Stimulated activated CD4-positive, alpha-beta T cell treated with anti-CD3 and anti-CD28 coated beads, Interleukin-1b, Interleukin-23, amount 100 ng/mL, for 48 hours (primary cell): ENCODE measurements at places on chromosomes 5 and 9.

DNA sequence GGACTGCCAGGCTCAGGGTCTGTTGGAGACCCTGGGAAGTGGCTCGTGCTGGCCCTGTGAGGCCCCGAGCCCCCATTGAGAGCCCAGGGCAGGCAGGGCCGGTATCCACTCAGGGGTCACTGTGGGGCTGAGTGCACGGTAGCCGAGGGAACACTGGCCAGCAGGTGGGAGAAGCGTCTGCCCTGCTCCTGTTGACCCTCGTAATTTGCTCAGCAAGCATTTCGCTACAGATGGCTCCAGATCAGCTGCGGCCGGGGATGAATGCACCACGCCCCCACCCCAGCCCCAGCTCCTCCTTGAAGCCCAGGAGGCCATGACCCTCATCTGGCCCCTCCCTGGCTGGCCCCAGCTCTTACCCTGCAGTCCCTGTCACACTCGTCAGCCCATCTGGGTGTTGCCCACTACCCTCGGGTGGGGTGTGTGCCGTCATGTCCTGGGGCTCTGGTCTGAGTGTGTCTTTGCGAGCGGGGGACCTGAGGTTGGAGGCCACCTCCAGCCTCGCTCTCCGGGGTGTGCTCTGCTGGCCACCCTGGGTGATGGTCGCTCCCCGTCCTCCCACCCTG lies 6.1 kb upstream of the NRARP start:
- no peak for DNase-seq

- no peak for DNase-seq
Measured at GRCh38 chr5:131265311-131265803, 1.5 kb downstream of the CDC42SE2 start.

DNA sequence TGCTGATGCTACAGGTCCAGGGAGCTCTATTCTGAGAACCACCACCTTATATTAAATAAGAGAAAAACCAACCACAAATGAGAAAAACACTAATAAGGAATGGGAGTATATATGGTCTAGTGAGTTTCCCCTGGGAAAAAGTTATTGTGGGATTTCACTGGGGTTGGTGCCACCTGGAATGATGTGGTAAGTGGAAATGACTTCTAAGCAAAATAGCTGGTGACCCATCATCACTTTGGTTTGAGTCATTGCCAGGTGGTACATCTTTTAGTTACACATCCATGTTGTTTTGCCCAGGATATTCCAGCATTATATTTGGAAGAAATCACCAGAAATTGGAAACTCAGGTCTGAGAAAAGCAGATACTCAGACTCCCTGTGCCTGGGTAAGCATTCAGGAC lies 437.3 kb downstream of the DTWD2 start:
- no peak for DNase-seq

GRCh38 chr5:68522863-68523262 lies 307.3 kb downstream of the PIK3R1 start:
- DNase-seq, result no peak

- no peak for DNase-seq
Measured at GRCh38 chr5:160097991-160098390, 21.3 kb downstream of the PWWP2A start.

DNA sequence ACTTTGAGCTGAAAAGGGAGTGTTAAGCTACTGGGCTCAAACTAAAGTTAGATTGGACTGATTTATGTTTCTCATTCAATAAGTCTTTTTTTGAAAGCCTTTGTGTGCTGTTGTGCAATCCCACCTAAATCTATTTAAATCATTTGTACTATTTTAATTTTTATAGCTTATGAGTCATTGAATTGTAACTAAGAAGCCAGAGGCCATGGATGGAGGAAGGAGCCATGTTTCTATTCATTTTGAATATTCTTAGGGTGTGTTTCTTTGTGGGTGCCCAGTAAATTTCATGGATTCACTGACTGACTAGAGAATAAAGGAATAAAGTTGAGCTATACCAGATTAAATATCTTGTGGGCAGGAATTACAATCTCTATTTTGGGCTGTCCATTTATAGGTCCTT lies 238.5 kb downstream of the KIF4B start:
- DNase-seq, result no peak
